ENCODE measurements at places on chromosomes 5 and 9.

GRCh38 chr9:29714860-29715259 lies 2141.6 kb upstream of the C9orf72 start:
- no peak for DNase-seq

DNA sequence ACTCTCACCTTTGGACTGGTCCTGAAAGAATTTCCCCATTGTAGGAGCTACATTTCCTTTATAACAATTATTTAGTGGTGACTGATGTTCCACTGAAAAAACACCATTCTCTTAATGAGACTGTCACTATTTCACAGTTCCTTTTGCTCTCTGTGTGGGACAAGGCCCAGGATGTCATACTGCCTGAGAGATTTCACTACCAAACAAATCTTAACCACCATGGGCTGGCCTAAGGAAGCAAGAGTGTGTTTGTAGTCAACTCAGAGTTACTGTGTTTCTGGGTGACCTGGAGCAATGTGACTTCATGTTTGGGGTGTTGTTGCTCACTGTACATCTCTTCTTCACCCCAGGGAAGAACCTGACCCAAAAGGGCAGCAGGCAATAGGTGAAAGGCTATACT lies 50.1 kb upstream of the ZNF608 start:
- no peak for DNase-seq

- DNase-seq, result no peak
Observed at GRCh38 chr5:11048760-11049159, 287.7 kb upstream of the DAP start.

- no peak for DNase-seq
Observed at GRCh38 chr5:9370256-9370655, 175.6 kb downstream of the SEMA5A start.

DNA sequence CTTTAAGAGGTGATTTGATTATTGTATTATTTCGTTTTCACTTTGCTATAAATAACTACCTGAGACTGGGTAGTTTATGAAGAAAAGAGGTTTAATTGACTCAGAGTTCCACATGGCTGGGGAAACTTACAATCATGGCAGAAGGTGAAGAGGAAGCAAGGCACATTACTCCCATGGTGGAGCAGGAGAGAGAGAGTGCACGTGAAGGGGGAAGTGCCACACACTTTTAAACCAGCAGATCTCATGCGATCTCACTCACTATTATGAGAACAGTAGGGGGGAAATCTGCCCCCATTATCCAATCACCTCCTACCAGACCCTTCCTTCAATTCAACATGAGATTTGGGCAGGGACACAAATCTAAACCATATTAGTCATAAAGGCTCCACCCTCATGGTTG lies 36.1 kb upstream of the NDFIP1 start:
- DNase-seq, result no peak

GRCh38 chr9:77731930-77732329 lies 83.8 kb upstream of the GNA14 start:
- no peak for DNase-seq

- no peak for DNase-seq
Observed at GRCh38 chr5:13648822-13649221, 295.7 kb downstream of the DNAH5 start.

DNA sequence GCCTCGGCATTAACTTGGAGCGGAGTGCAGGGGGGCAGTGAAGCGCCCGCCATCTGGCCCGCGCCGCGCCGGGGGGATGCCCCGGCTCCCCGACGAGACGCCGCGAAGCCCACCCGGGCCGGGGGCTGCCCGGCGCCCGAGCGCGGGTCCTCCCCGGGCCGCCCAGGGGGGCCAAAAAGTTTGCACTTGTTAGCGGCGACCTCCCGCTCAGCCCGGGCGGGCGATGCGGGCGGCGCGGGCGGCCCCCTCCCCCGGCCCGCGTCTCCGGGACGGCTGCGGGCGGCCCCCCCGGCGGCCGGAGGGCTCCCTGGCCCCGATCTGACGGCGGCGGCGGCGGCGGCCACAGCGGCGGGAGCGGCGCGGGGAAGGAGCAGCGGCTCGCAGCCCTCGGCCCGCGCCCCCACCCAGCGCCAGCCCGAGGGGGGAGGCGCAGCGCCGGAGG lies at the start of gene NTNG2:
Gene NTNG2, plus strand, starts transcription at position 316 of the 442 bp plus-strand sequence. CDS start 4,774 bp downstream, outside the sequence.
- DNase-seq, result no peak
